ENCODE measurements at places on chromosomes 12 and 14.

- no peak for DNase-seq
Observed at GRCh38 chr14:33120966-33121365, 182.3 kb downstream of the NPAS3 start.

DNA sequence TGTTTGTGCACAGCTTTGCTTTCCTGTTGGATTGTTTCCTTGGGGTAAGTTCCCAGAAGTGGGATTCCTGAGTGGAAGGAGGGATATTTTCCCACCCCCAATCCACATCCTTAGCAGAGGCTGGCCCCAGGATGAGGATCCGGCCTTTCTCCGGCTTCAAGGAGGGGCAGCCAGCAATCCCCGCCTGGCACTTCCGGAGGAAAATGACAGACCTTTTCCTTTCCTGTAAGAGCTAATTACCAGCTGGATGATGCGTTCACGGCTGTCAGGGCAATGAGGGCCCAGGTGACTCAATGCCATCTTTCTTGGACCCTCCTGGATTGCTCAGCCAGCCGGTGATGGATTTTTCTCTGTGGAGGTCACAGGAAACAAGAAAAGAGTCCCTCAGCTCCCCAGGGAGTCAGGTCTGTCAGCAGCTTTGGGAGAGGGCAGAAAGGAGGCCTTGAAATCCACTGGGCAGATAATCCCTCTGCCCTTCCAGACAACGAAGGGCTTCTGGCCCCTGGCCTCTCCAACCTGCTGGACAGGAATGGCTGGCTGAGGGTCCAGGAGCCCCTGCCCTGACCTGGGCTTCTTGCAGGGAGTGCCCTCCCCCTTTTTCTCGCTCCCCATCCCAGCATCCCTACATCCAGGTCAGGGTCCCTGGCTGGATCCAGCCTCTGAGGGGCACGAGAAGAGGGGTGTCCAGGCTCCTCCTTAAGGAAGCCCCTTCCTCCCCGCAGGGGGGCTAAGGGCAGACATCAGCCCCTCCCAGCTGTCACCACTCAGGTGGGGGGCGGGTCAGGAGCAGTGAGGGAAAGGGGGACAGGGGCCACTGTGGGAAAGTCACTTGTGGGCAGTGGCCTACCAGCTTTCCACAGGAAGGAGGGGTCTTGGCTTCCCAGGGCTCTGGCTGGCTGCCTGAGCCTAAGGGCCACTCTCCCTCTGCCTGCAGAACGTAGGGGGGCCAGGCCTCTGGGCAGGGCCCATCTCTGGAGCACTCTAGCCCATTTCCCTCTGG, 16.1 kb upstream of the CCDC85C start:
- DNase-seq, result no peak

GRCh38 chr12:113201187-113202177, 16.0 kb downstream of the RITA1 start:
- DNase-seq, result no peak

DNA sequence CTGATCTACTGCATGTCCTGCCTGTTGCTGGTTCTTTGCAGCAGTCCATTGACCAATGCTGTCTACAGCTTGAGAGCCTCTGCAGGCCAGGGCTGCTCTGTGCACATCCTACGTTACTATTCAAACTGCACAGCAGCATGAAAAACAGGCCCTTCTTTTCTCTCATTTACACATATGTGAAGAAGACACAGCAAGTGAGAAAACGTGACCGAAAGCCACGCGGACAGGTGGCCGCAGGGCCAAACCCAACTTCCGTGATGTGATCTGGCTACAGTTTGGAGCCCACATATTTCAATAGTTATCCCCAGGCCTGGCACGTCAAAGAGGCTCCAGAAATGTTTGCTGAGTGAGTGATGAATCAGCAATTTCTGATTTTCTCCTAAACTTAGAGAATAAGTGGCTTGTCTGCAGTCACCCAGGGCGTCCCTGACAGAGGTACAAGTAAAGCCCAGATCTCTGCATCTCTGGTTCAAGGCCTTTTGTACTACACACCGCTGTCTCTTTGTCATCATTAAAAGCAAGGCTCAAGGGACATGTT, 17.9 kb upstream of the TCL1B start:
- DNase-seq, result no peak

GRCh38 chr12:119661882-119662281, 6.1 kb upstream of the PRKAB1 start:
- DNase-seq, result no peak

DNA sequence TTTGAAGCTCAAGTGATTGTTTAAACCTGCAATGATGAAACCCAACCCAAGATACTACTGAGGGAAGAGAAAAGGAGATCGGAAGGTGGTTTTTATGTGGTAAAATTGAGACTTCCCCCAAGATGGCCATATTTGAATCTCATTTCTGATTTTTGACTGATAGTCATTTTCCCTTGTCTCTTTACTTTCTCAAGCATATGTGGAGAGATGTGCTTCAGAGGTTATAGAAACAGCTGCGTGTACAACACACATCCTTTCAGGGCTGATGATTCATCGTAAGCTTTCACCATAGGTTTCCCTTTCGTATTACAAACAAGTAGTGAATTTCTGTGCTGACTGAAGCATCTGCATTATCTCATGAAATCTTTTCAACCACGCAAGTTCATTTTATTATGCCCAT, 276.2 kb downstream of the EMP1 start:
- DNase-seq, result no peak

GRCh38 chr14:90354551-90355298, 23.0 kb upstream of the NRDE2 start:
- no peak for DNase-seq

GRCh38 chr12:1974812-1975211, 29.4 kb downstream of the DCP1B start:
- DNase-seq, result no peak

- DNase-seq, result no peak
Observed at GRCh38 chr12:48812389-48812788, 5.9 kb upstream of the CACNB3 start.

GRCh38 chr12:68080577-68080976, 79.0 kb downstream of the IFNG start:
- DNase-seq, result no peak

DNA sequence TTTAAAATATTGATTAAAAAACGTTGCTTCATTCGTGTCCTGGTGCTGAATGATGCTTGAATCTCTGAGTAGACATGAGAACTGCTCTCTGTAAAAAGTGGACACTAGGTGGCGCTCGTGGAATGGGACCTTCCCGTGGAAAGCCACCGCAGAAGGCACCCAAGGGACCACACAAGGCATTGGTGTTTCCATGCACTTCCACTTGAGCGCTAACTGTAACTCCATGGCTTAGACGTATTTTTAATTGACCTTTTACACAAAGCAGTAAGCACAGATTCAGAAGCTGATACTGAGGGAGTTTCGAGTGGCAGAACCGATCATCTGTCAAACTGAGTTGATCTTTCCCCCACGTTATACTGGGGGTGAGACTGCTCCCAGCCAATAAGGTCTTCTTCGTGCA, 135.3 kb downstream of the PRKCH start:
- peak; percentile 80 for DNase-seq

Measured in DMS79 treated with DMSO at 0.1 percent for 48 hours (cell line).